Stimulated activated naive CD4-positive, alpha-beta T cell (primary cell): ENCODE measurements at places on chromosomes 6 and 20.
A peak's percentile ranks its signal among the peaks of the same experiment; 100 is the strongest.

DNA sequence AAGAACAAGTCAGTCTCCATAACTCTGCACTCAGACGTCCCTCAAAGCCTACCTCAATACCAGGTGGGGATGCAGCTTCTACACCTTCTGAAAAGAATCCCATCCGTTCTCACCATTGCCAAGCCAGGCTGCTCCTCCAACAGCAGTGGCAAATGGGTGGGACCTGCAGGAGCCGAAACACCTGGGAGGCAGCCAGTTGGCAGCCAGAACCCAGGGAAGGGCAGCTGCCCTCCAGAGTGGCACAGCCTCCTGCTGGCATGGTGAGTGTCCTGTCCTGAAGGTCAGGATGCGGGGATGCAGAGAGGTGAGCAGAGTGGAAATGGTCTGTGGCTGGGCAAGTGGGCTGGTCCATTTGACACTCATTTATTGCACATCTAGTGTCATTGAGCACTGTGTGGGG, 210.6 kb upstream of the CDH4 start:
- no peak for DNase-seq

DNA sequence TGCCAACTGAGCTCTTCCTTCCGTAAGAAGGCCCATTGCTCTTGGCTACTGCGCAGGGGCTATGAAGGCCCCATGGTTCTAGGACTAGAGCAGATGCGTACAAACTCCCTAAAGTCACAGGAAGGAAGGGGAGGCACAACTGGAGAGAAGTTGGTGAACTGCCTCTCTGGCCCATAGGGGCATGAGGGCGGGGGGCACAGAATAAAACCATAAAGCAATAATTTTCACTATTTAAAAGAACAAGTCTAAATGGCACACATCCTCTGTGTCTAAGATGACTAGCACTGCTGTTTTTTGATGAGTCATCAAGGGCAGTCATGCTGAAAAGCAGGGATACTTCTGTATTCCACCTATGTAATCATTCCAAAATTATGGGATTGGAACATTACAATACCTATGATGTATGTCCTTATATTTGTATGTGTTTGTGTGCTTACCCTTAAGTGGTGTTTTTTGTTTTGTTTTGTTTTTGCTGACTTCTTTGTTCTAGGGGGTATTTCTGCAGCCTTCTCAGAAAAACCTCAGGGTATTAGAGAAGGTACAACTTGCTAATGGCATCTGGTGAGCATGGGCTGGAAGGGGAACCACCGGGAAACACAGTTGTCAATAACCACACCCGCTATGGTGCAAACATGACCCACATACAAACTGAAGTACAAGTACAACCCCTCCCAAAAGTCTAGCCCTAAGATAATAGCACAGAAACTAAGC, 36.9 kb downstream of the B4GALT5 start:
- DNase-seq = no peak

GRCh38 chr6:38990475-38990874, 58.1 kb upstream of the GLP1R start:
- DNase-seq = no peak

- DNase-seq = no peak
Measured at GRCh38 chr6:11292594-11293236, 60.2 kb upstream of the NEDD9 start.

DNA sequence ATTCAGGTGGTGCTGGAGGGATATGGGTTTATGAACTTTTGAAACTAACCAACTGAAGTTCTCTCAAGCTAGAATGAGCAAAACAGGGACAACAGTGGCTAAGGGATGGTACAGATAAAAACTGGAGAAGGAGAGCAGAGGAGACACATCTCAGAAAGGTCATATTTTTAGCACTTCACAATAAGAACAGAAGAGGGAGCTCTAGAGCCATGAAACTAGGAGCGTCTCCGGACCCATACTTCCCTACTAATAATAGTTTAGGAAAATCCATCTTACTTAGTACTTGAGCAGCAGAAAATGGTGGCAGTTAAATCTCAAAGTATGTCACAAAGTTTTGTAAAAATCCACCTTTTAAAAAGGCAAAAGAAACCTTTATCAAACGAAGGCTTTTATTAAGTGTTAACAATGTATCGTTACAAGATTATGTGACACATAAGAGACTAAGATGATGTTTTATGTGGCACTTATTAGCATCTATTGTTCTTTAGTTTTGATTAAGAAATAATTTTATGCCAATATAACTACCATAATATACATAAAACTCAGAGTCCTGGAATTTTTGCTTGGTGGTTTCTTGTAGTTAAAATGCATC, 278.6 kb downstream of the TBC1D32 start:
- DNase-seq = no peak

DNA sequence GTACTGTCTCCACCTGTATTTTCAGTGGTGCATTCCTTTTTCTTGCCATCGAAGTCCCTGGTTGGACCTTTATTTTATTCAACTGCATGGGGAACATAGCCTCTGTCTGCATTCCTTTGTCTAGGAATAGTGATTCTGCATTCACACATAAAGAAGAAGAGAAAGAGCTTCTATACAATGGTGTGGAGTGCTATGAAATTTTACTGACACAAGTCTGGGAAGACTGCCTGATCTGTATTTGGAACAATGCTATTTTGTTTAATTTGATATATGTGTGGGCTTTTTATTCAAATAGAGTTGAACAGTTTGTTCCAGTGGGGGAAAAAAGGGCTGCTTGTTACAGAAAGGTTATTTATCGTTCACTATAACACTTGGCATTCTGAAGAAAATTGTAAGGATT, 375.7 kb upstream of the POU3F2 start:
- no peak for DNase-seq

- DNase-seq = no peak
Measured at GRCh38 chr20:38114353-38114791, 50.7 kb downstream of the TGM2 start.

DNA sequence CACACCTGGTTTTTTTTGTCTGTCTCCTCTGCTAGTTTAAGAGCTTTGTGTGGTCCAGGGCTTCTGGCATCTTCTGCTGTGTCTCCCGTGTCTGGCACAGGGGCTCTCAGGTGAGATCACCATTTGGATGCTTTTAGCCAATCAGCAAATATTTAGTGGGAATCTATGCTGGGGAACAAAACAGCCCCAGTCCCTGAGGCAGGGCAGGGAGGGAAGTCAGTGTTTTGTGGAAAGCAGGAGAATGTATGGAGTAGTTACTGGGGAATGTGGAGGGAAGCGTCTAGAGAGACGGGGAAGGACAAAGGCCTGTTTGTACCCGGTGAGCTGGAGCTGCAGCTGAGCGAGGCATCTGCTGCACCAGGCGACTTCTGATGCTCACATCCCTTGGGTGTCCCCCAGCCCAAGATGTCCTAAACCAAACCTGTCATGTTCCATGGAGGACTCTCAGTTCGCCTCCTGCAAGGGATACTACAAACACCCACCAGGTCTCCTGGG, 49.3 kb upstream of the NNAT start:
- no peak for DNase-seq

- DNase-seq = no peak
Measured at GRCh38 chr6:87115402-87116135, 20.7 kb upstream of the CGA start.

DNA sequence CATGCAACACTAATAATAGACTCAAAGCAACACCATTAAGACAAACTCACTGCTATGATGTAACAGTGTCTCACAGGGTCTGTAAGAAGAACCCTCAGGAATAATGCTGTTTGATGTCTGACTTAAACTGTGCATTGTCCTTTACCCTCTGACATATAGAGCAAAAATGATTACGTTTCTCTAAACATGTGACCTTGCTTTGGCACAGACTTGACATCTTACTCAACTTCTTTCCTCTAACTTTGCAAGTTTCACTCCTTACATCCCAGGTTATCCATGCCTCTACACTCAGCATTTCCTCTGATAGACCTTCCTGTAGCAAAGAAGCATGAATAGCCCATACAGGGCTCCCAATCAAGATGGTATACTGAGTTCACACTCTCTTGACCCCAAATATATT, 252.7 kb downstream of the UST start:
- DNase-seq = no peak

- DNase-seq = no peak
Measured at GRCh38 chr20:1943275-1944002, 48.2 kb downstream of the SIRPA start.

DNA sequence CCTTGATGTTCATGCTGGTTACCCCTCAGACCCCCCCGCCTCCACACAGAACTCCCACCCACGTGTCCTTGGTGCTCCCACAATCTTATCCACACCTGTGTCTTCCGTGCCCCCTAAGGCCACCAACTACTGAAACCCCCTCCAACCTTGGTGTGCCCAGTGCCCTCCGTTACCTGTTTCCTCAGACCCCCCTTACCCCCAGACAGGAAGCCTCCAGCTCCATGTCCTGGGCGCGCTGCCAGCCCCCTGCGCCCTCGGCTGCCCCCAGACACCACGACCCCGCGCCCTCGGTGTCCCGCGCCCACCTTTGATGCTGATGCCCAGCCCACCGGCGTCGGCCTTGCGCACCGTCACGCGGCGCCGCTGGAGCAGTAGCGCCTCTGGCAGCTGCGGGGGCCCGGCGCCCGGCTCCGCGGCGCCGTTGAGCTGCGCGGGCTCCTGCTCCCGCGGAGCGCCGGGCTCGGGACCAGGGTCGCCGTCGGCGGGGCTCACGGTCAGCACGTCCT, 504 bp downstream of the SNTA1 start:
- DNase-seq = peak; percentile 23

DNA sequence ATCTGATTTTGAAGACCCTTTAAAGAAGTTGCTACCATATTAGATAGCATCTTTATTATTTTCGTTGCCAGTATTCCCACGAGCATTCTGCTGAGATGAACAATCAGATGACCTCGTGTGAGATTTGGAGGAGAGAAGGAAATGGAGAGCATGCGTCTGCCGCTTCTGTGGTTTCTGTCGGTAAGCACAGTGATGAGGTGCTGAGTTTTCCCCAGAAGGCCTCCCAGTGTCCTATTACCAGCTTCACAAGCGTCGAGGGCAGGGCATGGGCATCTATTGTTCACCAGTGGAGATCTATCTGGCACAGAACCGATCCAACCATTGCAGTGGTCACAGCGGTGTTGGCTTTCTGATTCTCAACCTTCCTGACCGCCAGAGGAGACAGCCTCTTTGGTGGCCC, 29.4 kb downstream of the TRAF3IP2 start:
- no peak for DNase-seq

- no peak for DNase-seq
Measured at GRCh38 chr6:33168284-33168601, 24.0 kb downstream of the COL11A2 start.

GRCh38 chr20:55928266-55928665, 77.1 kb downstream of the CBLN4 start:
- no peak for DNase-seq

- DNase-seq = no peak
Measured at GRCh38 chr6:95660544-95660943, 83.2 kb downstream of the MANEA start.

GRCh38 chr6:52360028-52360427, 1.9 kb upstream of the PAQR8 start:
- DNase-seq = no peak

DNA sequence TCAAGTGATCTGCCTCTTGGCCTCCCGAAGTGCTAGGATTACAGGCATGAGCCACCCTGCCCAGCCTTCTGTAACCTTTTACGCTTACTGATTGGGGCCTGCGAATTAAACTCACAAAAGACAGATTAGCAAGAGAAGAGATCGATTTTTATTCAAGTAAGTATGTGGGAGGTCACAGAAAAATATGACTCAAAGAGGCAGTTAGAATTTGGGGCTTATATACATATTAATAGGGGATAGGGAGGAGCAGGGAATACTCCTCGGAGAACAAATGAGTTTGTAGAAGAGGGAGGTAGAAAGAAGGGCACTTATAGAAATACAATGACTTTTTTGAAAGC, 78.9 kb downstream of the CD24 start:
- DNase-seq = no peak

DNA sequence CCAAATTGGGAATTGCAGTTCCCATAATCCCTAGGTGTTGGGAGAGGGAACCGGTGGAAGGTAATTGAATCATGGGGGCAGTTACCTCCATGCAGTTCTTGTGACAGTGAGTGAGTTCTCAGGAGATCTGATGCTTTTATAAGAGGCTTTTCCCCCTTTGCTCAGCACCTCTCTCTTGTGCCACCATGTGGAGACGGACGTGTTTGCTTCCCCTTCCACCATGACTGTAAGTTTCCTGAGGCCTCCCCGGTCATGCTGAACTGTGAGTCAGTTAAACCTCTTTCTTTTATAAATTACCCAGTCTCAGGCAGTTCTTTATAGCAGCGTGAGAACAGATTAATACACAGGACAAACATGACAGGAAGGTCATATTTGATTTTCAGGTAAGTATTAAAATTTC, 25.3 kb upstream of the HECA start:
- DNase-seq = no peak

DNA sequence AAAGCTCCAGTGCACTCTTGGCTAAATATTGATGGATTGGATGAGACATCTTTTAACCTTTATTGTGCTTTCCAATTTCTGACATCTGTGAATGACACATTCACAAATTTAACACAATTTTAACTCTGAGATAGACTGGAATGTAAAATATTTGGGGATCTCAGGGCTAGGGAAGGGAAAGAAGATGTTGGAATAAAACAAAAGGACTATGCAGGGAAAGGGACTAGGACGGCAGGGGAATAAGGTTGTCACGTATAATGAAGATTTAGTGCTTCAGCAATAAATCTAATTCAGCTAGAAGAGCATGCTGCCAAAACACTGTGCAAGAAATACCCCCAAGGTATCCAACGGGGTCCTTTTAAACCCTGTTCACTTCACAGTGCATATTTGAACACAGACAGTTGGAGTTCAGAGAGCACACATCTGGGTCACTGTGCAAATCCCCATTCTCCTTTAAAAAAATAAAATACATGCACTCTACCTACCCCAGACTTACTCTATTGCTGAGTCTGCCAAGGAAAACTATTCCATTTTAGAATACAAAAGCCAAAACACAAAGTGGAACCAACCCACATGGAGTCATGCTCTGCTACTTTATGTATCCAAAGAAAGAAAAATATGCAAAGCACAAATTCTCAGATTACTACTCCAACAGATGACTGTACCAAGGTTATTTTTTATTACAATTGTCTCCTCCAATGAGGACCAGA, 151.0 kb upstream of the RSPO3 start:
- DNase-seq = no peak

DNA sequence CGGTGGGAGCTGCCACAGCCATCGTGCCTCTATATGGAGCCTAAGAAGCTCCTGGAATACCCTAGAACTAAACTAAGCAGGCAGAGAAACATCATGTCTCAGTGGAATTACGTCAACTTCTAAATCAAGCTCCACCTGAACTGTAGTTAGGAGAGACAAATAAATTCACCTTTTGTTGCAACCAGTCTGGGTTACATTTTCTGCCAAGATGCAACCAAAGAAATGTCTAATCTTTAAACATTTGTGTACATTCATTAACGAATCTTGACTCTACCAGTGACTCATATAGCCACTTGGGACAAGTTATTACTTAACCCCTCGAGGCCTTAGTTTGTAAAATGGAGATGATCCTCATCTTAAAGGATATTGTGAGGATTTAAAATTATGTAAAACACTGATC, 8.9 kb downstream of the PTPRK start:
- DNase-seq = no peak
